Activated T-helper 17 cell treated with anti-CD3 and anti-CD28 coated beads, Interleukin-2, amount 50 U/mL, for 72 hours (primary cell): ENCODE measurements at places on chromosomes 11 and 22.

GRCh38 chr11:65474864-65475263, 24.0 kb upstream of the MALAT1 start:
- no peak for ATAC-seq

DNA sequence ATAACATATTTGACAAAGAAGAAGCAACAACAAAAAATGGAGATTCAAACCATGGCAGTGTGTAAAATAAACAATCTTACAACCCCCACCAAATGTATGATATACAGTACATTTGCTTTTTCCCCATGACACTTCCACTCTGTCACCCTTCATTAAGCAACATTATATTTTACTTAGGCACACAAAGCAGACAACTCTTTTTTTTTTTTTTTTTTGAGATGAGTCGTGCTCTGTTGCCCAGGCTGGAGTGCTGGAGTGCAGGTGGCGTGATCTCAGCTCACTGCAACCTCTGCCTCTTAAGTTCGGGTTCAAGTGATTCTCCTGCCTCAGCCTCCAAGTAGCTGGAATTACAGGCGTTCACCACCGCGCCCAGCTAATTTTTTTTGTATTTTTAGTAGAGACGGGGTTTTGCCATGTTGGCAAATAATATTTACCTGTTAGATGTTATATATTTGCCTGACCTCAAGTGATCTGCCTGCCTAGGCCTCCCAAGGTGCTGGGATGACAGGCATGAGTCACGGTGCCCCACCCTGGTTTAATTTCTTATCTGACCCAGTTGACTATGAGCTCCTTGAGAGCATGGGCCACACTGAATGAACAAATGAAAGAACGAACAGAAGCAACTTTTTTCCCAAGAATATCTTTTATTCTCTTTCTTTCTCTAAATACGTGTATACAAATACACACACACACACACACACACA, 5.5 kb upstream of the PCF11 start:
- ATAC-seq: no peak

- ATAC-seq: no peak
These were observed 9.2 kb downstream of the RRP8 start for GRCh38 chr11:6594142-6594768.

- ATAC-seq: no peak
These were observed 145.4 kb downstream of the OPCML start for GRCh38 chr11:133386852-133387251.

DNA sequence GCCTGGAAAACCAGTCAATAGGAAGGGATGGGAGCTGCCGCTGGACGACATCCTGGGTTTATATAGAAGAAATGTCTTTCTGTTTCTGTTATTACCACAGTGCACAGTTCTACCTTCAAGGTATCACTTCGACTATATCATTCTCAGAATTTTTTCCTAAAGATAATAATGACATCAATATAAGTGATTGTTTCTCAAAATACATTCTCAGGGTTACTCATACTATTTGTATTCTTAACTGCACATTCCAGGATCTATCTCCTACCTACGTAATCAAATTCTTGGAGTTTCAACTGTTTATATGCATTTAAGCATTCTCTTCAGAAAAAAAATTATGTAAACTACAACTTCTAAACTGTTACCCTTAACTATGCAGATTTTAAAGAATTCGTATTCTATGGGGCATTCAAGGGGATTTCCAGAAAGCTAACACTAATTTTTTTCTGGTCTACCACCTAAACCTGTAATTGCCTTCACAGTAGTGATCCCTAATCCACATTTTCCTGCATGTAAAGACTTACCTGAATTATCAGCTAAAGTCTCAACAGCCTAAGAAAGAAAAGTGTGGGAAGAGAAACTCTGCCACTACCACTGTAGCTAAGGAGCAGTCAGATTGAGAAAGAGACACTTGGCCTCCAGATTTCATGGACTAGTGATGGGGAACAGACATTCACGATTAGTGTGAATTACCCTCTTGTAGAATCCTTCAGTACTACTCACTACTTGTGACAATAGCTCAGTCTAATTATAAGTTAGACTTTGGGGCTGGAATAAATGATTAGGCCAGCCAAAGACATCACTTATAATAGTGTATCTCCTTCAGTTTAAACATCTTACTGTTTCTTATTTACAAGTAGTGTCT, at the start of gene OR51B5:
Gene OR51B5, minus strand, starts transcription at position 51 of the 862 bp plus-strand sequence. Its CDS starts 0 bp downstream, at position 51.
- no peak for ATAC-seq

DNA sequence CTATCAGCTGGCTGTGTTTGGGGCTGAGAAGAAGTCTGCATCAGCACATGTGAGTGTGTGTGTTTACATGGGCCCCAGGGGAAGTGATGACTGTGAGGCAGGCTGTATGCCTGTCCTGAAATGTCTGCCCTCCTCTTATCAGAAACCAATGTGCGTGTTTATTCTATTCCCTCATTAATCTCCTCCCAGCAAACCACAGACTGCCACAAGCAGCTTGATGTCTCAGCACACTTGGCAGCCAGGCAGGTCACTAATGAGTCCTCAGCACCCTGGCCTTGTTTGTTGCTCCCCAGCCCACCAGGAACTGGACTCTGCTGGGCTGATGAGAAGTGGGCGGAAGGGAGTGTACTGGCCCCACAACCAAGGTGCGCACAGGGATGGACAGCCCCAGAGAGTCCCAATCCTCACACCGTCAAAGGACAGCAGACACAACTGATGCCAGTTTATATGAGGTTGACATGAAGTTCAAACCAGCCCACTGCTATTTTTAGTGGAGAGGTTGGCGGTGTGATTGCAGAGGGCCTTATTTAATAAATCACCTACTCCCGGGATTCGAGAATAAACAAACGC, 225.8 kb downstream of the ETS1 start:
- ATAC-seq: peak; percentile 87

- ATAC-seq: no peak
These were observed 1.4 kb downstream of the NEFH start for GRCh38 chr22:29481265-29482000.

GRCh38 chr11:117087446-117087845, 10.8 kb downstream of the SIK3 start:
- ATAC-seq: no peak

- peak; percentile 86 for ATAC-seq
These were observed at the start of the genes C11orf21 and TSPAN32 for GRCh38 chr11:2301631-2302305. Gene C11orf21, minus strand, starts transcription at chr11:2301918. Its CDS starts 110 bp downstream, at chr11:2301808. Gene TSPAN32, plus strand, starts transcription at chr11:2302013. Its CDS starts 137 bp downstream, at chr11:2302150.

GRCh38 chr11:104704888-104705287, 193.4 kb downstream of the CASP12 start:
- no peak for ATAC-seq

GRCh38 chr22:46105494-46106278, 44.6 kb upstream of the PPARA start:
- ATAC-seq: no peak

- no peak for ATAC-seq
These were observed 552 bp downstream of the RIN1 start for GRCh38 chr11:66335531-66336233.

GRCh38 chr11:8757047-8757446, 74.5 kb downstream of the RPL27A start:
- ATAC-seq: no peak

GRCh38 chr11:82945682-82946081, 44.1 kb downstream of the DDIAS start:
- no peak for ATAC-seq

- ATAC-seq: no peak
These were observed 9.3 kb downstream of the TTLL8 start for GRCh38 chr22:50048836-50049235.

DNA sequence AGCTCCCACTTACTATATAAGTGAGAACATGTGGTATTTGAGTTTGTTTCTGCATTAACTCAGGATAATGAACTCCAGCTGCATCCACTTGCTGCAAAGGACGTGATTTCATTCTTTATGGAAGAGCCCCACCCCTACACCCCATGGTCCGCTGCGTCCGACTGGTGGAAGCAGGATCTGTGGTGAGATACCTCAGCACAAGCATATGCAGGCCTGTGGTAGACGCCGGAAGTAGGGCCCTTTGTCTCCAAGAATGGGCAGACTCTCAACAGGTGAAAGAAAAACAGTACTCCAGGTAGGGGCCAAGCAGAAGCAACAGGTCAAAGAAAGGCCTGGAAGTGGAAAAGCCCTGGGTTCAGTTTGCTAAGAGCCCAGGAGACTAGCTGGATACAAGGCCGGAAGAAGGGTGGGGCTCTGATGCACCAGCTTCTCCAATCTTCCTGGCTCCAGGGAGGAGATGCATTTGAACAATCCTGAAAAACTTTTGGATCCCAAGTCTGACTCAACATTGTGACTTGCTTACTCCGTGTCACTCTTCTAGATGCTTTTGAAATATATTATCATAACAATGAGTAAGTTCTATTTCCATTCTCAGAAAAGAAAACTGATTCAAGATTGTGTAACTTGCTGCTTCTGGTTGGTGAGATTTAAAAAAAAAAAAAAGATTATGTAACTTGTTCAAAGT, 30.4 kb downstream of the NEAT1 start:
- no peak for ATAC-seq

DNA sequence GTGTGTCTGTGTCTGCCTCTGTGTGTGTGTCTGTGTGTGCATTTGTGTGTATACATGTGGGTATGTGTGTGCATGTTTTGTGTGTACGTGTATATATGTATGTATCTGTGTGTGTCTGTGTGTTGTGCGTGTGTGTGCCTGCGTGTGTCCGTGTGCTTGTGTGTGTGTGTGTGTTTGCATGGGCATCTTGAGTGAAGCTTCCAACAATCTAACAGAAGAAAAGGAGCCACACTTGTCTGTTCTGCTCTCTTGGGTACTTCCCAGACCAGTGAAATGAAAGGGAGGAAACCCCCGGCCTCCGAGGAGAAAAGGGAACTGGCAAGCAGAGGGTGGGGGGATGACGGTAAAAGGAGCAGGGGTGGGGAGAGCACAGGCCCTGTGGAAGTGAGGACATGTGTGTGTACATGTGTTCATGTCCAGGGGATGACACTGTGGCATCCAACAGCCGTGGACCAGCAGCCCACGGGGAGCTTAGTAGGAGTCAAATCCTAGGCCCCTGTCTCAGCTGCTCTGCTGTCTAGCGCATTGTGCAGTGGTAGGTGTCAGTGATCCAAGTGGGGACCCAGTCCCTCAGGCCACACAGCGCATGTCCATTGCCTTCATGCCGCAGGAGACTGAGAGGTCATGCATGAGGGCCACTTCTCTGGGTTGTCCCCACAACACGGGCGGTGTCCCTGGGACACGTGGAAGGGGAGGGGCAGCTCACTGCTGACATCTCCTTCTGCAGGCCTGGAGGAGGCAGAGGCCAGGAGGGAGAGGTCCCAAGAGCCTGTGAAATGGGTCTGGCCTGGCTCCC, 8.1 kb downstream of the CSF2RB start:
- peak; percentile 55 for ATAC-seq

GRCh38 chr11:71153005-71153390, 99.4 kb downstream of the SHANK2 start:
- ATAC-seq: no peak

GRCh38 chr11:35150454-35150853, 11.5 kb downstream of the CD44 start:
- ATAC-seq: peak; percentile 28

DNA sequence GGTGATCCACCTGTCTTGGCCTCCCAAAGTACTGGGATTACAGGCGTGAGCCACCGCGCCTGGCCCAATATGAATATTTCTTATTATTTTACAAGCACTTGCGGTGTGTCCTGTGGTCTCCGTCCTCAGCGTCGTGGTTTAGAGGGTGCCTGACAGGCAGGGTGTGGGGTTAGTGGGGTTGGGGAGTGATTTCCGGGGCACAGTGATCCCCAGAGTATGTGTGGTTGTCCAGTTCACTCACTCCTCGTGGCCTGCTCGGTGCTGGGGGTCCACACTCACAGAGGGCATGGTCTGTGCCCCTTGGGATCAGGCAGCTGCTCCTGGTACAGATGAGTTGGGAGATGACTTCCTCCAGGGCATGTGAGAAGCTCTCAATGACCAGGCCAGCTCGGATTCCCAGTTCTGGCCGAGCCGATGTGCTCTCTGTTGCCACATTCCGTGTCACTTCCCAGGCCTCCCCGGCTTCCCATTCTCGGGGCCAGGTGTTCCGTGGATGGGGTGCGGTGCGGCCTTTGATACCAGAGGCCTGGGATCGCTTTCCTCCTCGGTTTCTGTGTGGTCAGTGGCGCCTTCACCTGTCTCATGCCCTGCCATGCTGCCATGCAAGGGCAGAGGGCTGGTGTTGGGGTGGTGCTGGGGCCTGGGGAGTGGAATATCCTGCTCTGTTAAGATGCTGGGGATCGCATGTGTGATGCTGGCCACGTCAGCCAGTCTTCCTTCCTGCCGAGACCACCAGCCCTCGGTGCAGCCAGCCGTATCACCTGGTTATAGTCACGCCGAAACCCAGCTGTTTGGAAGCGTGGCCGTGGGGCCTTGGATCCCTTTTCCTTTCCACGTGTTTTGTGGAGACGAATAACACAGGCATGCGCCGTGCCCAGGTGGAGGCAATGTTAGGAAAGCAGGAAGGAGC, 39.6 kb downstream of the PARVB start:
- no peak for ATAC-seq

DNA sequence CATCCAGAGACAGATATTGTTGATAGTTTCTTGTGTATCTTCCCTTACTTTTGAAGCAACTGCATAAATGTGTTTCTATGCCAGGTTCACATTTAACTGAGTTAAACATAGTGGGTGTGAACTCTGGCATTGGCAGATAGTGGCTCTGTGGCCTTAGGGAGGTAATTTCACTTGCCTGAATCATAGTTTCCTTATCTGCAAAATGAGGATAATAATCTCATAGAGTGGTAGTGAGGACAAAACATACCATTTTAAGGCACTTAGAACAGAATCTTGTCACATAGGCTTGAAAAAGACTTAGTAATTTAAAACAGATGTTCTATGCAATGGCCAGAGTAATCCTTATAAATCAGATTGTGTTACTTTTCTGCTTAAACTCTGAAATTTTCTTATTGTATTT, 56.4 kb upstream of the SYN3 start:
- ATAC-seq: no peak

DNA sequence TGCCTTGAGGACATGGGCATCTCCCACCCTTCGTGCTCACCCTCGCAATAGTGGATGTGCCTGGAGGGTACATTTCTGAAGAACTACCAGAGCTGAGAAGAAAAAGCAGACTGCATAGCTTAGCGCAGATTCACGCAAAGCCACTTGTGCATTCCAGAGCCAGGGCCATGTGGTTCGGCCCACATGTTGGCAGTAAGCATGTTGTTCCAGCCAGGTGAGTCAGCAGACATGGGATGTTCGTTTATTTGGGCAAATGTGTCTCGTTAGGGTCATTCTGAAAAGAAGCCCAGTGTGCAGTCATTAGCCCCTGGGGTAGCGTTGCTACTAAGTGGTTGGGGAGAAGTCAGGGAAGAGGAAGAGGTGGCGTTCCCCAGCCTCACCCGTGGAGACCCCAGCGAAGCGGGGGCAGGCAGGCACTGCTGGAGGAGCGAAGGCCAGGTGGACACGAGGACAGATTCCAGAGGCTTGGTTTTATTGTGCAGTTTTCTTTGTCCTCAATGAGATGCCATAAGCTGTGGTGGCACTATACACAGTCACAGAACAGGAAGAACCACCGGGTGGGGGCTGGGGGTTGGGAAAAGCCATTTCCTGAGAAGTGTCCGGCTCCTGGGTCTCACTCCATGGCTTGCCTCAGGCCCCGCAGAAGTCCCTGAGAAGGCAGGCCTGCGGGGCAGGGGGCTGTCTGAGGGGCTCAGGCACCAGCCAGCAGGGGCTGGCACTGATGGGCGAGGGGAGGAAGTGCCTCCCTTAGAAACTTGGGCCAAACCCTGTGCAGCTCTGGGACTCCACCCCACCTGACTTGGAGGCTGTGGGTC, 5.0 kb downstream of the THY1 start:
- ATAC-seq: no peak
